Myocyte (in vitro differentiated cells): ENCODE measurements at places on chromosomes 1 and 21. TPM values are rescaled to one million over a fixed set of nuclear protein-coding genes. Genes with fewer than 3 reads are reported as not detected.

EFNA3 gene
- total RNA-seq = 0.56 and 0.88 TPM in 2 replicates

TTLL10 gene
- not detected in 2 replicates for total RNA-seq

STUM gene
- 0.16 and 0.52 TPM in 2 replicates for total RNA-seq

ZMYND12 gene
- not detected in 2 replicates for total RNA-seq

ARHGEF16 gene
- not detected in 2 replicates for total RNA-seq

LMOD1 gene
- total RNA-seq = 3.2 and 6.0 TPM in 2 replicates

ADAMTS5 gene
- total RNA-seq = 34.5 and 44.7 TPM in 2 replicates

KCNJ6 gene
- 18.3 and 19.4 TPM in 2 replicates for total RNA-seq

DRAXIN gene
- total RNA-seq = 0.53 and 1.7 TPM in 2 replicates
